Hematopoietic multipotent progenitor cell treated with erythropoietin and hydrocortisone succinate and interleukin-3 and kit ligand, for 8 days (in vitro differentiated cells): ENCODE measurements at places on chromosomes 2 and 18.

- DNase-seq: no peak
These were observed 11.4 kb downstream of the MALL start for GRCh38 chr2:110104025-110104771.

- no peak for DNase-seq
These were observed 63.0 kb upstream of the GALNT13 start for GRCh38 chr2:153808679-153809078.

GRCh38 chr2:133130548-133131246 lies 437.6 kb downstream of the NCKAP5 start:
- no peak for DNase-seq

- DNase-seq: no peak
These were observed 2112.6 kb upstream of the PIK3C3 start for GRCh38 chr18:39842366-39842914.

DNA sequence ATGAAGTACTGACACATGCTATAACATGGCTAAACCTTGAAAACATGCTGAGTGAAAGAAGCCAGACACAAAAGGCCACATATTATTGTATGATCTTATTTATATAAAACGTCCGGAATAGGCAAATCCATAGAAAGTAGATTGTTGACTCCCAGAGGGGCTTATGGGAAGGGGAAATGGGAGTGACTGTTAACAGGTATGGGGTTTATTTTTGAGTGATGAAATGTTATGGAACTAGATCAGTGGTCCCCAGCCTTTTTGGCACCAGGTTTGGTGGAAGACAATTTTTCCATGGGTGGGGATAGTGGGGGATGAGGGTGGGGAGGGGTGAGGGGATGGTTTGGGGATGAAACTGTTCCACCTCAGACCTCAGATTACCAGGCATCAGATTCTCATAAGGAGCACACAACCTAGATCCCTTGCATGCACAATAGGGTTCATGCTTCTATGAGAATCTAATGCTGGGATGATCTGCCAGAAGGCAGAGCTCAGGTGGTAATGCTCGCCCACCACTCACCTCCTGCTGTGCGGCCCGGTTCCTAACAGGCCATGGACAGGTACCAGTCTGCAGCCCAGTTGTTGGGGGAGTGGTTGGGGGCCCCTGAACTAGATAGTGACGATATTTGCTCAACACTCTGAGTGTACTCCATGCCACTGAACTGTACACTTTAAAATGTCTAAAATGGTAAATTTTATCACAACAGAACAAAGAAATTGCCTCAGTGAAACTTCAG lies 59.1 kb downstream of the EFEMP1 start:
- no peak for DNase-seq

GRCh38 chr2:207132019-207132418 lies 33.7 kb downstream of the KLF7 start:
- DNase-seq: no peak

GRCh38 chr18:55587418-55588110 lies 428 bp downstream of the TCF4 start:
- peak; percentile 52 for DNase-seq

DNA sequence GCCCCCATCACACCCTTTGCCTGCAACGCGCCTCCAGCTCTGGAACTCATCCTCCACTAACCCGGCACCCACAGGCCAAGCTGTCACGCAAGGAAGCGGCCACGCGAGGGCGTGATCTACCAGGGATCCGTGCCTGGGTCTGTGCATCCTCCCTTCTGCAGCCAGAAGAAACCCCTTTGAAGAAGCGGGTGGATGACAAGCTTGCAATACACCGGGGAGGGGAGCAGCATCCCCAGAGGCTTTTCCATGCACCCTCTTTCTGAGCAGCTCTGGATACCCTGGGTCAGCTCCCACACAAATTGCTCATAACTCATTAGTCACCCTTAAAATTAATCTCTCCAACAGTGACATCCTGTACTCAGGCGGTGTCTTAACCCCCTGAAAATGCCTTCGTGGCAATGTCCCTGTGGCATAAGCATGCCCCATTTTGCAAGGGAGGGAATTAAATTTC lies 47.6 kb downstream of the PDCL3 start:
- peak; percentile 34 for DNase-seq

DNA sequence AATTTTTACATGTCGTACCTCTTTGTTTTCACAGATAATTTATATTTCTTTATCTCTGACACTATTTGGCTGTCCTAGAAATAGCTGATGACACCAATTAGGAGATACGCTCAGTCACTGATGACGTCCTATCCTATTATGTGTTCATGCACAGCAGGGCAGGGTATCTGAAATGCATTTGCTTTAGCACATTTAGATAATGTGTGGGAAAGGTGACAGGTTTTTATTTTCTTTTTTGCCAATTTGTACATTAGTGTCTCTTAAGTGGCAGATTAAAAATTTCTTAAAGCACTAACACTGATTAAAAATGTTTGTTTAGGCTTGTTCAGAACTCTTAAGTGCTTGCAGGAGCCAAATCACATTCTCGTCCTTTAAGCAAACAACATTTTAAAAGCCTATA lies 39.7 kb downstream of the CDC42EP3 start:
- no peak for DNase-seq
